Activated naive CD4-positive, alpha-beta T cell (primary cell): ENCODE measurements at places on chromosomes 7 and 10.

GRCh38 chr7:92582948-92583347 lies 7.2 kb downstream of the FAM133B start:
- no peak for DNase-seq

DNA sequence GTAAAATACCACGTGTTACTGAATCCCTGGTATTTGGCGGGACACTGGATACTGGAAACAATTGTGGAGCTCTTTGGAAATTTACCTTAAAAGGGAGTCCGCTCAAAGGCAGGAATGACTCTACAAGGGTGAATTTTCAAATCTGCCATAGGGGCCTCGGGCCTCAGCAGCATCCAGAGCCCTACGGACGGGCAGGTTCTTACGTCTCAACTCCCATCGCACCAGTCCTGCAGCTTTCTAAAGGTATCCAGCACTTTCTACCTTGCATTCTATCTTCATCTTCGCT lies 248 bp downstream of the PSPH start:
- DNase-seq: no peak

- no peak for DNase-seq
These were observed 134.7 kb upstream of the GALNT17 start for GRCh38 chr7:70997261-70997660.

DNA sequence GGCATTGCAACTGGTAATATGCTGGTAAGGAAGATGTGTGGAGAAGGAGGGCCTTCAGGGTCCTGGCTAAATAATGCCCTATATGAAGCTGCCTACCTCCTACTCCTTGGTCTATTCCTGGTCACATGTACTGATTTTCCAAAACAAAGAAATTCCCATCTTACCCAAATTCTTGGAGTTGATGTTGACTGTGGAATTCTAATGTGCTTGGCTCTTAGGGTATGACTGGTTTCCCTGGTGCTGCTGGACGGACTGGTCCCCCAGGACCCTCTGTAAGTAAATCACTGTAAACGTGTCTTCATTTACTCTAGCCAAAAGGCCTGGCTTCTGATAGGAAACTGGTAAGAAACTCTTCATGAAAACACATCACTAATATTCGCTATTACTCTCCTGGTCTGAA lies 27.0 kb downstream of the COL1A2 start:
- DNase-seq: no peak

DNA sequence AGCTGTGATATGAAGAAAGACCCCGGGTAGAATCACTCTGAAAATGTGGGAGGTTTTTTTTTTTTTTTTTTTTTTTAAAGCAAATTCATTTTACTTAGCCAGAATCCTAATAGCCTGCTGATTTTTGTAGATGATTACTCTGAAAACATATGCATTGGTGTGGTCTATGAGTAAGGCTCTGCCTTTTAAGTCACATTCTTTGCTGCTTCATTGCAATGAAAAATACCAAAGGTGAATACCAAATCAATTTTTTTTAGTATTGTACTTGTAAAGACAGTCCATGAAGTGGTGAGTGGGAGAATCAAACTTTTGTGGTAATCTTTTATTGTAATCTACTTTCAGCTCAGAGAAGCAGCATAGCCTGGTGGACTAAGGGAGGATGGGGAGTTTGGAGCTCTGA lies 130.3 kb downstream of the SDK1 start:
- DNase-seq: no peak

DNA sequence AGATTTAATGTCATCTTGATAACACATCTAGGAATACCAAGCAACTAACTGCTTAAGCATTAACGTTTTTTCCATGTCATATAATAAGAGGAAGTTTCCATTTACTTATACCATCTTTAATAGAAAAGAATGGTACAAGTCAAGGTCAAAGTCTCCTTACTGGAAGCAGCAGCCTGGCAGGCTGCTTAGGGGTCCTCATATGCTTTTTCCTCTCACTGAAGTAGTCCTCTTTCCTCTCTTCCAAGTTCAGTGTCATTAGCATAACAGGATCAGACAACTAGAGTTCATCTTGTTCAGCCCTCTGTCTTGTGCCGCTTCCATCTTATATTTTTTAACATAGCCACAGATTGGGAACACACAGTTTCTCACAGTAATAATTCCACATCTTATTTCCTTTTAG lies 405.7 kb downstream of the GFRA1 start:
- DNase-seq: no peak

GRCh38 chr7:35508623-35509400 lies 186.1 kb downstream of the HERPUD2 start:
- DNase-seq: no peak

GRCh38 chr7:137947046-137947445 lies 54.8 kb downstream of the CREB3L2 start:
- DNase-seq: no peak

GRCh38 chr7:44970523-44971051 lies 8.2 kb downstream of the MYO1G start:
- DNase-seq: no peak

DNA sequence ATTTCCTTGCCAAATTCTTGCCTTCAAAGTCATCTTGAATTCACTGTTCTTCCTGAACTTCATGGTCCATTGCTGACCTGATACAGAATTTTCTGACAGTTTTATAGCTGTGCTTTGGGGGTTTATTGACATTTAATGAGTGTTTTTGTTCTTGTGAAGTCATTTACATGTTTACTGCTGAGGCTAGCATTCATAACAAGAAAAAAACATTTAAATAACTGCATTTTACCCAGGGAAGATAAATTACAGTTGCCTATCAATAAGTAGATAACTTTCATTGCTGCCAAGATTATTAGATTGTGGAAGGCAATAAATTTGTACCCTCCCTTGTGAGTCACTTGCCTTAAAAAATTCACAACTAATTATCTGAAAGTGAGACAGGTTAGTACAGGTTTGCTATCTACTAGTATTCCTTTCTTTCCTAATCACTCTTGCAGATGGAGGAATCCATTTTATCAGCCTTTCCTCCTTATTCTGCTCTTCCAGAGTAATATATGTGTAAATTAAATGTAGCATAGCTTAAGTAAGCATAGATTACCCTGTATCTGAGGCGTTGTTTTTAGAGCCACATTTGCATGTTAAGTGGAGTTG lies 178.4 kb downstream of the EXOC4 start:
- DNase-seq: no peak

GRCh38 chr7:151125846-151126481 lies 39.7 kb downstream of the AGAP3 start:
- DNase-seq: no peak

DNA sequence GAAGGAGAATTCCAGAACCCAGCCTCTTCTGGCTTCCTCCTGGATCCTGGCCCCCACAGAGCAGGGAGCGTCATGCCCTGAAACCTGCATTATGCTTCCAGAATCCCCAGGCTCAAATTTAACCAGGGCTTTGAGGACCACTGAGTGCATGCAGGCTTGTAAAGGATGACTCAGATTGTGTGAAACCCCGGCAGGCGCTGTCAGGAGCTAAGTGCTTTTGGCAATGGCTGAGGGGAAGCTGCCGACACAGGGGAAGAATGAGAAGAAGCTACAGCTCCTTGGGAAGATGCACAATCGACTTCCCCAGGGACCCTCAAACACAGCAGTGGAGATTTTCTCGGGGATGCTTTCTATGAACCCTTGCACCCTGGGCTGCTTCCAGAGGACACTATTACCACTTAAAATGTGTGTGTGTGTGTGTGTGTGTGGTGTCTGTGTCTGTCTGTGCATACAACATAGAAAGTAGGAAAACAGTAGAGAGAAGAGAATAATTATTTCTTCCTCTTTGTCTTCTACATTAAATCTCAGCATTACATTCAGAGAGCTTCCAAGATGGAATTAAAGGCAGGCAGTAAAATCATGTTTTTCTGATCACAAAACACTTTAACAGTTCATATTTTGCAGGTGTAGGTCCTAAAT lies 183.5 kb upstream of the INHBA start:
- no peak for DNase-seq

DNA sequence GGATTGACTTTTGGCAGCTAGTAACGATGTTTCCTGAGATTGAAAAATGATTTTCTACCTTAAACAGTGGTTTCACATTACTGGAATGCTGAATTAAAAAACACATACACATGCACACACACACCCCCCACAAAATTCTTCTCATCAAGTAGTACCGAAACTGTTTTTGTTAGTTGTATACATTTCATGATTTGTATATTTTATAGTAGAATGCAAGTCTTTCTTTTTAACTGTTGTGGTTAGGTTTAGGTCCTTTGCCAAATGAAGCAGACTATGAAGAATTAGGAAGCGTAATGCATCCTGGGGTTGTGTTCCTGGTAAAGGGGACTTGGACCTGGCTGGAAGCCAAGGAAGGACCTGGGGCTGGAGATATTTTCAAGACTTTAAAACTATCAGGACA lies 505.8 kb downstream of the SUGCT start:
- no peak for DNase-seq

GRCh38 chr7:138663725-138664710 lies 37.1 kb downstream of the SVOPL start:
- no peak for DNase-seq

DNA sequence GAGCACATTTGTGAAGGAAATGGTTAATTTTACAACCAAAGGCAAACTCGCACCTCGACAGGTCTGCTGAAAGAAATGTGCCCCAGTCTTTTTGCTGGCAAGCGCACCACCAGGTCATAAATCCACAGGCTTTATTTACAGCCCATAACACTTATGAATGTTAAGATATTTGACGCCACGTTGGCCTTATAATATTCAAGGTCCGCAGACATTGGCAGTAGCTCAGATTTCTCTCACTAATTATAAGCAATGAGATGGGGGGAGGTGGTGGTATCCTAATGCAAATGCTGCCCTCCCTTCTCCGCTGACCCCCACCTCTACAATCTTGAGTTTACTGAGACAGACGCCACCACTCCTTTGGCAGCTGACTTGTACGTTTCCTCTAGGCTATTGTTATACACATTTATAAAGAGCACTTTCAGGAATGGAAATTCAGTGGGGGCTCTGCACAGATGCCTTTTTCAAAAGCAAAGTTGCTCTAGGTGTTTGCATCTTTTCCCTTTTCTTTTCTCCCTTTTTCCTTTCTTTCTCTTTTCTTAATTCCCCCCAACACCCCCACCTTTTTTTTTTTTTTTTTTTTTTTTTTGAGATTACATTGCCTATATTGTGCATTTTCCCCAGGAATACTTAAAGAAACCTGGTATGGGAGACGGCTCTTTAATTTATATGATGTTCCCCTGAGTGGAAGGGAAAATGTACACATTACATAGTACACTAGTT lies 6.7 kb downstream of the TCF7L2 start:
- DNase-seq: no peak

DNA sequence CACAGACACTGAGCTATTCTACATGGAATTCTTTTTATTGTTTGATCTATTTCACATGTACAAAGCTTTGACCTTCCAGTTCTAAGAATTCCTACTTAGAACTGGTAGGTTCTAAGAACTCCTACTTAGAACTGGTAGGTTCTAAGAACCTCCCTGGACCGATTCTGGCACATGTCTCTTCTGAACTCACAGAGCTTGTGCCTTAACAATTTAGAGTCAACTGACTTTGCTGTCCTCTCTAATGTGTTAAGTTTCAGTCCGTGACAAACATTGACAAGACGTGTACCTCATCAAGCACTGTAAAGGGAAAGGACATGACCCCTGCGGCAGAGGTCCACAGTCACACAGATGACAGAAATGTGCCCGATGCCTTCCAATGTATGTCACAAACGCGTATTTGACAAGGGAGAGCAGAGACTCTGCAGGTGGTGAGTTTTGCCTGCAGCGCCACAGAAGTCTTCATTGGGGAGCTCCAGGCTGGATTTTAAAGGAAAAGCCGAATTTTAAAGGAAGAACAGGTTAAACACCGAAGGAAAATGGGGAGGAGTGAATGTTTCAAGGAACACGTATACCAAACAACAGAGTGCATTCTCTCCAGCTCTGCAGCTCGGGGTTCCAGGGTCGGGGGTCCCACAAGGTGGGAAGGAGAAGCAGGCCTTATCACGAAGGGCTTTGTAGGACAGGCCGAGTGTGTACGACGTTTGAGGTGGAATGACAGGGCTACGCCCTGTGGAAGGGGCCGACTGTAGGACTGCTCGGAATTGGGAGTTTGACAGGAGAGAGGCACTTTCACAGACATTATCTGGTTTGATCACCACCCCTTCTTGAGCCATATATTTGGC lies 161.1 kb upstream of the KLF14 start:
- DNase-seq: no peak

GRCh38 chr7:2689951-2690705 lies 2.1 kb downstream of the AMZ1 start:
- no peak for DNase-seq

DNA sequence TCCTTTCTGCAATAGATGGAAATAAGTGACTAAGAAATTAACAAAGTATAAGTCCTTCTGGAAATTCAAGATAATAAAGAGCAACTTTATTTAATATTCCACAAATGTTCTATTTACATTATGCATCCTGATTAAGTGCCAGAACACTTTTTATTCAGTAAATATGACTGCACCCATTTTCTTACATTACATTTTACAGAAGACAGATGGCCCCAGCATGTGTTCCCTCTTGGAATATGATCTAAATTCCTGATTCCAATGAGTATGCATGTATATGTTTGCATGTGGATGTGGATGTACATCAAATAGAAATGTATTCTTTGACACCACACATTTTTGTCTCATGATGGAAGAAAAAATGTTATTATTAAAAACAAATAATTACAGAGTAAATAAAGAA lies 628.7 kb upstream of the SEMA3D start:
- no peak for DNase-seq

GRCh38 chr10:19702215-19702614 lies 114.0 kb upstream of the PLXDC2 start:
- no peak for DNase-seq

DNA sequence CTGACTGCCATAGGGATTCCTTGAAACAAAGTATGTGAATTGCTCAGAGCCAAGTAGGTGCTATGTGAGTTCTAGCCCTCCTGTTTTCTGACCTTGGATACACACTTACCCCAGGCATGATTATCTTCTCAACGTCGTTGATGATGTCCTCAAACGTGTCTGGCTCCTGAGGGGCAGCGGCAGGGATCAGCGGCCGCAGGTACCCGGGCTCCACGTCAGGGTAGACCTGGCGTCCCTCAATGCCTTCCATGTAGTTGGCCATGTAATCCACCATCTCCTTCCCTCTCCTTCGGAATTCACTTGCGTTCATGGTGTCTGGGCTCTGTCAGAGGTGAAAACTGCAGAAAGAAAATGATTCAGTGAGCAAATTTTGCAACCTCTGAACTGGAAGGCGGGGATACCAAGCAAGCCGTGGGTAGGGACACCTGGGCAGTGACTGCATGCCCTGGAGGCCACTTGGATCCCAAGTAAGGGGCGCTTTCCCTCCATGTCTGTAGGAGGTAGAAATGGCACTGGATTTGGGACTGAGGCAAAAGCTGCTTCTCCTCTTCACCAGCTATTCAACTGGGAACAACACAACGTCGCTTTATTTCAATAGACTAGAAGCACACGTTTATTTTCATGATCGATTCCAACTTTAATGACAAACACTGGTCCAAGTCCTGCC lies 21.3 kb downstream of the DDC start:
- no peak for DNase-seq

GRCh38 chr10:6002809-6003510 lies 25.6 kb upstream of the IL15RA start:
- DNase-seq: no peak
